ENCODE measurements at places on chromosomes 2 and 18. TPM values are rescaled to one million over a fixed set of nuclear protein-coding genes. Genes with fewer than 3 reads are reported as not detected.

Gene MAL
- not detected for total RNA-seq

Gene SERPINB2
- total RNA-seq: not detected

Gene AQP12B
- not detected for total RNA-seq

Gene OTX1
- not detected for total RNA-seq

Gene SPR
- 18.3 TPM for total RNA-seq

Gene PKDCC
- total RNA-seq: 65.5 TPM

Gene PRKAG3
- total RNA-seq: not detected

Gene TNP1
- not detected for total RNA-seq

Gene GKN1
- not detected for total RNA-seq

Gene MATN3
- total RNA-seq: 0.62 TPM

Gene TM4SF20
- total RNA-seq: not detected

Gene DQX1
- not detected for total RNA-seq

Gene NPPC
- total RNA-seq: not detected

Gene LYG2
- not detected for total RNA-seq

Gene PLGLB1
- total RNA-seq: 0.25 TPM

Gene AGXT
- total RNA-seq: not detected

Gene NT5C1B
- total RNA-seq: 0.10 TPM

Gene RAB17
- 0.81 TPM for total RNA-seq

Gene DOCK10
- 3.8 TPM for total RNA-seq

Gene WDCP
- total RNA-seq: 6.7 TPM

Gene VIL1
- total RNA-seq: not detected

Gene GPR17
- not detected for total RNA-seq

Gene CRYGD
- not detected for total RNA-seq

Gene NTSR2
- not detected for total RNA-seq

Gene GCG
- total RNA-seq: not detected

Gene RAB31
- 52.7 TPM for total RNA-seq

Gene CRYGC
- total RNA-seq: not detected

Gene CCNYL1
- 13.8 TPM for total RNA-seq

Gene TMEM37
- total RNA-seq: 2.9 TPM

Gene KRTCAP3
- total RNA-seq: not detected

Gene DLGAP1
- total RNA-seq: not detected

Gene CNPPD1
- 32.6 TPM for total RNA-seq

Gene MTA3
- 25.8 TPM for total RNA-seq

Gene TUBA3E
- not detected for total RNA-seq

Gene CAPN14
- not detected for total RNA-seq

Gene MTLN
- total RNA-seq: 50.3 TPM

Gene MRPS5
- 23.9 TPM for total RNA-seq

Gene IL36RN
- not detected for total RNA-seq

Gene PDCD1
- not detected for total RNA-seq

Gene DYNAP
- not detected for total RNA-seq

Gene COL4A4
- 35.2 TPM for total RNA-seq

Gene OTOS
- total RNA-seq: not detected

Gene PLA2R1
- 20.8 TPM for total RNA-seq

Gene CHRNA1
- not detected for total RNA-seq

Gene LYPD6
- total RNA-seq: not detected

Gene SERPINB3
- not detected for total RNA-seq

Gene SATB2
- total RNA-seq: 1.4 TPM

Gene PIGN
- 26.2 TPM for total RNA-seq

Gene NCKAP5
- not detected for total RNA-seq

Gene SLC8A1
- total RNA-seq: 2.9 TPM

Gene CERKL
- total RNA-seq: not detected

Gene LRATD1
- total RNA-seq: 0.59 TPM

Gene ATG16L1
- total RNA-seq: 12.9 TPM

Gene ZAP70
- not detected for total RNA-seq

Gene RNU2-63P
- not detected for total RNA-seq

Gene KCNIP3
- 14.2 TPM for total RNA-seq

Gene RIT2
- not detected for total RNA-seq

Measured in cardiac ventricle fibroblast (primary cell).